ENCODE measurements at places on chromosomes 3 and 15.

DNA sequence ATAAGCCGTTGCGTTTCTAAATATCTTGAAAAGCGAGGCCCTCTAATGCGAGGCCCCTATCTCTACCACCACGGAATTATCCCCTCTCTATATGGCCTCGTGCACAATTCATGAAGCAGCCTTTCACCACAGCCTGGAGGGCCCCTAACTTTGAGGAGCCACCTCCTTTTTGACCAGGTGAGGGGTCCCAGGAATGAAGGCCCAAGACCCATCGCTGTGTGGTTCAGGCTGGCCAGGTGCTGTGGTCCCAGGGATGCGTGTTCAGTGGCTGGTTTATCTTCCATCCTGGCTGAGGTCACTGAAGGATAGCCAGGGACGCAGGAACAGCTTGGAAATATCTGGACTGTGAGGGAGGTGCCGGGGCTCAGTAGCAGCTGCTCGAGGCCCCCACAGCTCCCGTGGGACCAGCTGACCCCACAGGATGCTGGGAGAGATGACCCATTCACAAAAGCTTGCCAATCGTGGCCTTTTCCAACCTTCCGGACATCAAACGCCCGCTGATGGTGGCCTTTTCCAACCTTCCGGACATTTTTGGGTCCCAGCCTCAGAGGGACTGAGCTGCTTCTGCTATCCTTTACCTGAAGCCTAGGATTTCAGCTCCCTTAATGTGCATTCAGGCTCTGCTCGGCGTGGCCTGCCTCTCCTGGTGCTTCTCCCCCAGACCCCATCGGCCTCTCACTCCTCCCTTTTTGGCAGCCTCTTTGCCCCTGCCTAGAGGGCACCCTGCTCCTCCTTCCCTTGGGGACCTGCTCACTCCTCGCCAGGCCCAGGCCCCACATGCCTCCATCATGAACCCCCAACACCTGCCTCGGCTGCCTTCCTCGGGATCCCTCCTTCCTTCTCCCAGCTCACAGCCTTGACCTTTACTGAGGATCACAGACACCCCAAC is 140.9 kb downstream of the CHSY1 start:
- no peak for DNase-seq

GRCh38 chr3:116087426-116087825 is 357.9 kb downstream of the LSAMP start:
- DNase-seq, result no peak

- no peak for DNase-seq
Measured at GRCh38 chr3:184257083-184257915, 4.1 kb downstream of the CAMK2N2 start.

GRCh38 chr3:153343988-153344782 is 182.2 kb downstream of the RAP2B start:
- no peak for DNase-seq

DNA sequence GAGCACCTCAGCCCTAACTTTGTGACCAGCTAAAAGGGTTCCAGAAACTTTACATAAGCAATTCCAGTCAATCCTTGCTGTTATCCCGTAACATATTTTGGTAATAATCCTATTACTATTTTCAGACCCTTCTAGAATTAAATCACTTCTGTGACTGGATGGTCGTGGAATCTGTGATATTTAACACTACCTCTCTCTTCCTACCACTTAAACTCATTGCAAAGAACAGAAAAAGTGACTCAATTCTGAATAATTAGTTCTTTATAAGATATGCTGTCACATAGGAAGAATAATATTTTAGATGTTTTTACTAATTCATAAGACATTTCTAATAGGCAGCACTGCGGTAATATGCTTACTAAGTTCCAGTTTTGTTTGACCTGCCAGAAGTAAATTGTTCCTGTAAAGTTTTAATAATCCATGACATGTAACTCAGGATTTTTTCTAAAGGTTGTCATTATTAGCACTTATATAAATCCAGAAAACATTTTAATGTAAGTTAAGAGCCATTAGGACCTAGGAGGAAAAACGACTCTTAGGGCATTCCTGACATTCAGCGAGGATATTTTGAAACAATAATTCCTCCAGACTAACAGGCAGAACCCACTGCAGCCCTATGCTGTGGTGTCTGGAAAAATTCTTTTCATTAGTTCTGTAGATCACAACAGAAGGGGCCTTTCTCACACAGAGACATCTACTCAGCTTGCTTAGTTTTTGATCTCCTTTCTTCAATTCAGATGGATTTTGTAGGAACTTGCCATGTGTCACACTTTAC is 113.3 kb upstream of the MBNL1 start:
- DNase-seq, result no peak

DNA sequence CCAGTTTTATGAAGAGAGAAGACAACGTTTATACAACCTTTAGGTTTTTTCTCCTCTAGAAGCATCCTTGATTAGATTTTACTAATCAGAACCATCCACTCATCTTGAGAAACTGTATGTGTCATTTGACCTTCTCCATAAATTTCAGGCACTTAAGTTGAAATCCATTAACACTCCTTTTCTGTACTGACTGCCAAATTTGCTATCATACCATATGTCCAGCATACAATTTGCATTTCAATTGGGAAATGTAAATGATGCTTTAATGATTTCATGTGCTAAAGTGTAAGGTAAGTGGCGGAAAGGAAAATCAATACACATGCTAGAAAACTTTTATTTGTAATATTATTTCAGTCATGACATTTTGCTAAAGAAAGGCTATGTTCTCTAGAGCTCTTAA is 731.6 kb downstream of the GBE1 start:
- DNase-seq, result no peak

DNA sequence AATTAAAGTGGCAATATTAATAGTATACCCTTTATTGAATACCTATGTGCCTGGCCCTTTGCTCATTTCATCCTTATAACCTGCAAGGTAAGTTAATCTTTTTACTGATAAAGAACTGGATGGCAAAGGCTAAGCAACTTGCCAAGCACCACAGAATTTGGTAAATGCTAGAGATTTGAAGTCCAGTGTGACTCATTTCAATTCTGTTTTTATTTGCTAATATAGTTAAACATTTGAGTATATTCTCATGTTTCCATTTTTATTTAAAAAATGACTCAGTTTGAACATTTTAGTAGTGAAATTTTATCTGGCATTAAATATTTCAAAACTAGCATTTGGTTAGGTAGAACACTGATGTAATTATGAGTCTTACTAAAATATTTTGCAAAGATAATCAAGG is 11.3 kb downstream of the PFN2 start:
- no peak for DNase-seq

DNA sequence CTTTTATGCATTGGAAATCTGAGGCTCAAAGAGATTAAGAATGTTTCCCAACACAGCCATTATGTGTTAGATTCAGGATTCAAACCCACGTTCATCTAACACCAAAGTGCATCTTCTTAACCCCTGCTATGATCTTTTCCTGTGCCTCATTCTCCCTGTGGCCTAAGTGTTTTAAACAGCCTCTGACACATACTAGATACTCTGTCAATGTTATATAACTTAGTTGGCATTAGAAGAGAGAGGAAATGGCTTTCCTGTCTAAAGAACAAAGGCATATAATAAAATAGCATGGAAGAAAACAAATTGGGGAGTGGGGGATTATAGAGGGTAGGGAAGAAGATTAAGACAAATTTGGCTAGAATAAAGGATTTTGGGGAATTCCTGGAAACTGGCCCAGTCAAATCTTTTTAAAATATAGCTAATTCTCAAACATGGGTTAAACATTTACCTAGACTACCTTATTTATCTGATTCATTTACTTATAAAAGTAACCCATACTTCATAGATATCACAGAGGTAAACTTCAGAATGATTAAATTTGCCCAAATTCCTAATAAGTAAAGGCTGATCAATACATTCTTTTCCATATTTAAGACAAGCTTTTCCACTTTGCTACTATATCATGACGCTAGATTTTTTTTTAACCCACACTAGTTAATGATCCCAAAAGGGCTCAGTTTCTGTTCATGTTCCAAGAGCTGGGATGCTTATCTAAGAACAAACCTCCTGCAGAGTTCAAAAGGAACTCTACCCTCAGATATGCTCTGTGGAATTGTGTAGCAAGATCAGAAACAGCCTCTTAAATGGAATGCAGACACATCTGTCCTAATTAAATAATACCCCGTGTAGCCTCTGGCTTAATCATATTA is 122.9 kb upstream of the PTPRG start:
- DNase-seq, result no peak

- no peak for DNase-seq
Measured at GRCh38 chr3:248864-249520, 52.4 kb downstream of the CHL1 start.

DNA sequence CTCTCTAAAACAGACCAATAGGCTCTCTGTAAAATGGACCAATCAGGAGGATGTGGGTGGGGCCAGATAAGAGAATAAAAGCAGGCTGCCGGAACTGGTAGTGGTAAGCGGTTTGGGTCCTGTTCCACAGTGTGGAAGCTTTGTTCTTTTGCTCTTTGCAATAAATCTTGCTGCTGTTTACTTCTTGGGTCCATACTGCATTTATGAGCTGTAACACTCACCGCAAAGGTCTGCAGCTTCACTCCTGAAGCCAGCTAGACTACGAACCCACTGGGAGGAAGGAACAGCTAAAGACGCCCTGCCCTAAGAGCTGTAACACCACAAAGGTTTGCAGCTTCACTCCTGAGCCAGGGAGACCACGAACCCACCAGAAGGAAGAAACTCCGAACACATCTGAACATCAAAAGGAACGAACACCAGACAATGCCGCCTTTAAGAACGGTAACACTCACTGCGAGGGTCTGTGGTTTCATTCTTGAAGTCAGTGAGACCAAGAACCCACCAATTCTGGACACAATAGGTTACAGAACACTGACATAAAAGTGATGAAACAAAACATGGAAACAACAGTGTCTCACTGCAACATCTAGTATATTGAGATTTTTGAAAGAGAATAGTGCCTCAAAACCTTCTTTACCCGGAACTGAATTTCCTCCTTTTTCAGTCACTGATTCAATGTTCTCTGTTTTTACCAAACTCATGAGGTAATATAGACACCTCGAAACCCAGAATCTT is 28.8 kb upstream of the PLSCR2 start:
- no peak for DNase-seq

- no peak for DNase-seq
Measured at GRCh38 chr3:4741404-4742307, 237.6 kb upstream of the BHLHE40 start.

DNA sequence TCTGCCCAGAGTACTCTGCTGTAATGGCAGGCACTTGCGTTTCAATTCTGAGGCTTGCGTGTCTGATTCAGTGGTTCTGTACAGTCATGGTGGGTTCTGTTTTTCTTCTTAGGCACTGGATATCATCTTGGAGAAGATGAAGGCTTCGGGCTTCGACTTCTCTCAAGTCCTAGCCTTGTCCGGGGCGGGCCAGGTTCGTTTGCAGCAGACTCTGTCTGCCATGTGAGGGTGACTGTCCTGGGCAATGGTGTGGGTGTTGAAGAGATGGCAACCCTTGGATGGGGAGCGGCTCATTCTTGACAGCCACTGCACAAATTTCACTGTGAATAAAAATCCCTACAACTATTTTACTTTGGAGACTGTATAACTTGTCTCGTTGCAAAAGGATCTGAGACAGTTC is 16.2 kb downstream of the XYLB start:
- DNase-seq, result no peak

DNA sequence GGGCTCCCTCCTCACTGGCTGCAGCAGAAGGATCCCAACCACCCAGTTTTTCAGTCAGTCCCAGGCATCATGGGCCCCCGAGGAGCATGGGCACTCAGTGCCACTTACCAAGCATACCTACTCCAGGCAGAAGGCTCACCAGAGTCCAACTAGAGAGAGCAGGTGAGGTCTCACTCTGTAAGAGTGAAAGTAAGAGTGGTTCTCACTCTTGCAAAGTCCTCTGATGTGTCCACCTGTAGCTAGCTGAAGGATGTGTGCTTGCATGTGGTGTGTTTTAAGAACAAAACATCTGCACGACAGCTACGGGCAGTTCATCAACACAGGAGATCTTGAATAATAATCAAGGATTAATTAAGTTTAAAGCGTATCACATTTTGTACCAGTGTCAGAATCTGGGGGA is 49.7 kb downstream of the CCK start:
- no peak for DNase-seq

DNA sequence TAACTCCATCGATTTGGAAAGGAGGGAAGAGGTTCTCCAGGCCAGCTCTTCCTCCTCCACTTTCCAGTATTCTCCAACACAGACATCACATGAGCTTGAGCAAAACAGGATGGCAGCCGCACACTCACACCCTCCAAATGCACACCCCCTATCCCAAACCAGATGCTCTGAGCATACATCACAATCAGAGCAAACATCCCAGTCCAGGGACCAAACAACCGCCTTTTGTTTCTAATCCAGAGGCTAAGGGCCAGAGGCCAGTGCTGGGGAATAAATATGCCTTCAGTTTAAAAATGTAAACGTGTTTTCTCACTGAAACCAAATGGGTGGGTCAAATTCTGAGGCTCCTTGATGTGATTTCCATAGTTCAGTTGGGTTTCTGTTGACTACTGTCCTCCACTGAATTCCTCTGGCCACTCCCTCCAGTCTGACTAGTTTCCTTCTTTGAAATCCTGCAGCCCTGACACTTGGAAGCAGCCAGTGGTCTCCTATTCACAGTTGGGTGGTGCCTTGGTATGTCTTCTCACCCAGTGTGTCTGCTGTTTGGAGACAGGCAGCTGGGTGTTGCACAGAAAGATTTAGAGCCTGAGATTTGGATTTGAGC is 19.2 kb upstream of the MFGE8 start:
- no peak for DNase-seq

GRCh38 chr3:150469031-150469930 is 61.2 kb downstream of the TSC22D2 start:
- DNase-seq, result no peak

- DNase-seq, result no peak
Measured at GRCh38 chr3:60445446-60445845, 805.8 kb downstream of the FHIT start.

DNA sequence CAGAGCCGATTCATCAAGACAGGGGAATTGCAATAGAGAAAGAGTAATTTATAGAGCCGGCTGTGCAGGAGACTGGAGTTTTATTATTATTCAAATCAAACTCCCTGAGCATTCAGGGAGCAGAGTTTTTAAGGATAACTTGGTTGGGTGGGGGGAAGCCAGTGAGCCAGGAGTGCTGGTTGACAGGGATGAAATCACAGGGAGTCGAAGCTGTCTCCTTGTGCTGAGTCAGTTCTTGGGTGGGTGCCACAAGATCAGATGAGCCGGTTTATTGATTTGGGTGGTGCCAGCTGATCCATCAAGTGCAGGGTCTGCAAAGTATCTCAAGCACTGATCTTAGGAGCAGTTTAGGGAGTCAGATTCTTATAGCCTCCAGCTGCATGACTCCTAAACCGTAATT is 95.4 kb upstream of the CCDC80 start:
- DNase-seq, result no peak

DNA sequence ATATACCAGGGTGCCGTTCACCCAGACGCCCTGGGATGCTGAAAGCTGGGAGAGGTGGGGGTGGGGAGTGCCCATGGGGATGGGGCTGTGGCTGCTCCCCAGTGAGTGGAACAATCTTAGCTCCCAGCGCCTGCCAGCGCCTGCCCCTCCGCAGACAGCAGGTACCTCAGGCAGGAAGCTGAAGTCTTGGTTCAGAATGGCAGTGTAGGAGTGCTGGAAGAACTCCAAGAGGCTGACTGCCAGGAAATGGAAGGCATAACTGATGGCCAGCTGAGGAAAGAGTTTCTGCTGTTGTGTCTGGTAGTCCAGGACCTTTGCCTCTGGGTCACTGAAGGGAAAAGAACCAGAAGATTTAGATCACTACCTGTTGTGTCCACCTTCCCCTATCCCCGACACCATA is 8.4 kb downstream of the ACOX2 start:
- peak; percentile 36 for DNase-seq
